ENCODE measurements at places on chromosomes 16 and 17. TPM values are rescaled to one million over a fixed set of nuclear protein-coding genes. Genes with fewer than 3 reads are reported as not detected.

DNA sequence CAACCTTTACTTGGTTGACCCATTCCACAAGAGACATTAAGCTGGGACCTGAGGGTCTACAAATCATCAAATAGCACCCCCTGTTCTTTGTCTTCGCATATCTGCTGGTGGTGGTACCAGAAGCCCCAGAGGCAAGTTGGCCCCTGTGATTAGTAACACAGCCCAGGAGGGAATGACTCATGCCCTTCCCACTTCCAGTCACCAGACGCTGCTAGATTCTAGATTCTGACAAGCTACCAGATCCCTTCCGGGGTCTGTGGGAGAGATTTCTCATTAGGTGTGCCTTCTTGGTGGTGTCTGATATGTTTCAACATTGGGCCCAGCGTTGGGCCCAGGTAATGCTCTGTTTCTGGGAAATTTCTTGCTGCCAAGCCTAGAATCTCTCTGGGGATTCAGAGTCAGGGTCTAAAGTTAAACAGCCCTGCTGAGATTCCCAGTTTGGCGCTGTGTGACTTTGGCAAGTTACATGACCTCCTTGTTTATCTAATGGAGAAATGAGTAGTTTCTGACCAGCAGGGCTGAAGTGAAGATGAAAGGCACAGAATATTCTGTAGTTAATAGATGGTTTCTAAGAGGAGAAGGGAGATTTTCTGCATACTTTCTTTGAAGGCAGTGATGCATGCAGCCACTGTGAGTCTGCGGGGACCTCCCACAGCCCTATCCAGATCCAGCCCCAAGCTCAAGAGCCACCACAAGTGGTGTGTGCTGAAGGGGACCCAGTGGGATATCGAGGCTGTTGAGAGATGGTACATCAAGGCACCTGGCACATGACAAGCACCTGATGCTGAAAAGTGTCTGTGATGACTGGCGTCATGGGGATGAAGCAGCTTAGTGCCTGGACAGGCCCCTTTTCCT, 3.9 kb downstream of the TRPV2 start:
- no peak for DNase-seq

DNA sequence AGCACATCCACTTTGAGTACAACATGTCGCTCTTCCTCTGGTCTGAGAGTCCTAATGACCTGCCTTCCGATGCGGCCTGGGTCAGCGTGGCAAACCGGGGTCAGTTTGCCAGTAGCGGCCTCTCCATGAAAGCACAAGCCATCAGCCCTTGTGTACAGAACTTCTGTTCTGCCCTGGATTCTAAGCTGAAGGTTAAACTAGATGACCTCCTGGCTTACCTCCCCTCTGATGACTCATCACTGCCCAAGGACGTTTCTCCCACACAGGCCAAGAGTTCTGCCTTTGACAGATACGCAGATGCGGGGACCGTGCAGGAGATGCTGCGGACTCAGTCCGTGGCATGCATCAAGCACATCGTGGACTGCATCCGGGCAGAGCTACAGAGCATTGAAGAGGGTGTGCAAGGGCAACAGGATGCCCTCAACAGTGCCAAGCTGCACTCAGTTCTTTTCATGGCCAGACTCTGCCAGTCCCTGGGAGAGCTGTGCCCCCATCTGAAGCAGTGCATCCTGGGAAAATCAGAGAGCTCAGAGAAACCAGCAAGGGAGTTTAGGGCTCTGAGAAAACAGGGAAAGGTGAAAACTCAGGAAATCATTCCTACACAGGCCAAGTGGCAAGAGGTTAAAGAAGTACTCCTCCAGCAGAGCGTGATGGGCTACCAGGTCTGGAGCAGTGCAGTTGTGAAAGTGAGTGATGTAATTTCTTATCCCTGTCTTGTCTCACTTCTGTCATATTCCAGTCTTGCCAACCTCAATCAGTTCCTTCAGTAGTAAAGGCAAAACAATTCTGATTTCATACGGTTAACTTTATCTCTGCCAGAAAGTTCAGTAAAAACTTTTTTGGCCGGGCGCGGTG, 8.6 kb downstream of the COG1 start:
- no peak for DNase-seq

- no peak for DNase-seq
Measured at GRCh38 chr16:78866521-78866920, 734.0 kb downstream of the MAF start.

DNA sequence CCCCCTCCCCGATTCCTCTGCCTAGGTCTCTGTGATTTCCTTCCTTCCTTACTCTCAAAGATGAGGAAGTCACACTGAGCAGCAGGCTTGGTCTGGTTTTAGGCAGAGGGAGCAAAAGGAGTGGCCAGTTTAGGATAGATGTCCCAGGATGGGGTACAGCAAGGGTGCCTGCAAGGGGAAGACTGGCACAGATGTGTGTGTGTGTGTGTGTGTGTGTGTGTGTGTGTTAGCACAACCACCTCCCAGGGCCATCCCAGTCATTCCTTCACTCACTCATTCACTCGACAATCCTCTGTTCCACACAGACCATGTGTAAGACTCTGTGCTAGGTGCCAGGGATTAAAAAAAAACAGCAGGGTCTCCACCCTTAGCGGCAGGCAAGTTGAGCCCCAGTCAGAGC, 35.9 kb downstream of the TMEM132E start:
- DNase-seq: no peak

GRCh38 chr17:4340914-4341615, 25.4 kb downstream of the UBE2G1 start:
- no peak for DNase-seq

DNA sequence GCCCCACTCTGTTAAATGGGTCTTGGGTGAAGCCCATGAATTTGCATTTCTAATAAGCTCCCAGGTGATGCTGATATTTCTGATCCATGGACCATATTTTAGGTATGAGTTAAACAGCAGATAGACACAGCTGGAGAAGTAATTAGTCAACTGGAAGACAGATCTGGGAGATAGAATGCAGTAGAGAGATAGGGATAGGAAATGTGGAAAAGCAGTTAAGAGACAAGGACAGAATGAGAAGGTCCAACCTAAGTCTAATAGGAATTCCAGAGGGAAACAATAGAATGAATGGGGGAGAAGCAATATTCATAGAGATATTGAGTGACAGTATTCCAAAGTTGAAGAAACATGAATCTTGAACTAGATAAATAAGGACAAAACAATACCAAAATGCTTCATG, 71.7 kb downstream of the GPRC5B start:
- no peak for DNase-seq

GRCh38 chr16:25411396-25412081, 153.9 kb upstream of the ZKSCAN2 start:
- DNase-seq: no peak

GRCh38 chr16:85180827-85181738, 68.8 kb upstream of the CIBAR2 start:
- DNase-seq: no peak

- DNase-seq: peak; percentile 8
Measured at GRCh38 chr17:68981288-68981687, 26.1 kb upstream of the ABCA8 start.

GRCh38 chr17:1087381-1088241, 90.7 kb downstream of the TIMM22 start:
- no peak for DNase-seq

- no peak for DNase-seq
Measured at GRCh38 chr16:2775131-2775716, 1.9 kb downstream of the ELOB start.

DNA sequence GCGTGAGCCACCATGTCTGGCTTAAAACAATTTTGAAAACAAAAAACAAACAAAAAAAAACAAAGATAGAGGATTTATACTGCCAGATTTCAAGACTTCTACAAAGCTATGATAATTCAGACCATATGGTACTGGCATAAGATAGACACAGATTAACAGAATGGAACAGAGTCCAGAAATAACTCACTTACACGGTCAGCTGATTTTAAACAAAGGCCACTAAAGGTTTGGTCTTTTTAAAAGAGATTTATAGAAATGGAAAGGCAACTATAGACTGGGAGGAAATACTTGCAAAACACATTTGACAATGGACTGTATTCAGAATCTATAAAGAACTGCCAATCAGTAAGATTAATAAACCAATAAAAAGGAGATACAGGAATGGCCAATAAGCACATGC, 48.6 kb upstream of the MNT start:
- DNase-seq: no peak

- DNase-seq: no peak
Measured at GRCh38 chr16:52074133-52074532, 472.8 kb downstream of the TOX3 start.

- DNase-seq: no peak
Measured at GRCh38 chr16:30567160-30567990, 4.1 kb downstream of the ZNF688 start.

- no peak for DNase-seq
Measured at GRCh38 chr16:77043076-77043475, 147.9 kb upstream of the MON1B start.

- no peak for DNase-seq
Measured at GRCh38 chr16:6009151-6009550, 911.6 kb upstream of the EEF2KMT start.

- DNase-seq: no peak
Measured at GRCh38 chr16:73000020-73000906, 47.7 kb downstream of the ZFHX3 start.

GRCh38 chr16:86931410-86931941, 353.1 kb downstream of the FOXL1 start:
- no peak for DNase-seq

DNA sequence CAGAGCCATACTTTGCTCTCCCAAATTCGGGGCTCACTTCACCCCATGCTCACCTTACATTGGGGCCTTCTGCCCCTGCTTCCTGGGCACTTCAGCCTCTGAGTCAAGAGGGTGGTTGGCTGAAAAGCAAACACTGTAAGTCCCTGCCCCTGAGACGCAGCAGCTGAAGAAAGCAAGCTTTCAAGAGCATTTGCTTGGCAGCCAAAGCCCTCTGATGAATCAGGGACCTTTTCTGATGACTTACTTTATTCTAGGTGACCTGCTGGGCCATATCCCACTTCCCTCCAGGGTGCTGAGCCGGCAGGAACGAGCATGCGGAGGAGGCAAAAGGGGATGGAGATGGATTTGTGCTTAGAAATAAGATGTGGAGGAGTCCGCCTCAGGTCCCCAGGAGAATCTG, 147.0 kb upstream of the TNRC6C start:
- no peak for DNase-seq

- no peak for DNase-seq
Measured at GRCh38 chr17:40338941-40339649, 25.4 kb downstream of the GJD3 start.

DNA sequence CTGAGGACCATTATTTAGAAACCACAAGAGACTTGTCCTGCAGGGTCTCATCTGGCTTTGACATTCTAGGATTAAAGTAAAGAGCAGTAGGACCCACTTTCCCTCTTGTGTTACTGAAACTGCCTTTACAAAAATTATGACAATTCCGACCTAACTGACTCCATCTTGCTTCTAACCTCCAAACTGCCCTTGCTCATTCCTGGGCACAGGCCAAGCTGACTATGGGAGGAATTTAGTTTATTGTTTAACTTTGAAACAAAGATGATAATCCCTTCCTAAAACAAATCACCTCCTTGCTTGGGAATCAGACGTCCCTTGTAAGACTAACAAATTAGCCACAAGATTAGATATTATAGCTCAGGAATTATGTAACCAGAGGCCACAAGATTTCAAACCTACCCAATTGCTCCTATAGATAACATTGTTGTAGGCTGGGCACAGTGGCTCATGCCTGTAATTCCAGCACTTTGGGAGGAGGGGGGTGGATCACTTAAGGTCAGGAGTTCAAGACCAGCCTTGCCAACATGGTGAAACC, 87.0 kb upstream of the FBXO47 start:
- no peak for DNase-seq

- DNase-seq: no peak
Measured at GRCh38 chr16:20866145-20866772, 33.9 kb downstream of the DCUN1D3 start.

- no peak for DNase-seq
Measured at GRCh38 chr17:50134206-50135110, 4.5 kb upstream of the SAMD14 start.

DNA sequence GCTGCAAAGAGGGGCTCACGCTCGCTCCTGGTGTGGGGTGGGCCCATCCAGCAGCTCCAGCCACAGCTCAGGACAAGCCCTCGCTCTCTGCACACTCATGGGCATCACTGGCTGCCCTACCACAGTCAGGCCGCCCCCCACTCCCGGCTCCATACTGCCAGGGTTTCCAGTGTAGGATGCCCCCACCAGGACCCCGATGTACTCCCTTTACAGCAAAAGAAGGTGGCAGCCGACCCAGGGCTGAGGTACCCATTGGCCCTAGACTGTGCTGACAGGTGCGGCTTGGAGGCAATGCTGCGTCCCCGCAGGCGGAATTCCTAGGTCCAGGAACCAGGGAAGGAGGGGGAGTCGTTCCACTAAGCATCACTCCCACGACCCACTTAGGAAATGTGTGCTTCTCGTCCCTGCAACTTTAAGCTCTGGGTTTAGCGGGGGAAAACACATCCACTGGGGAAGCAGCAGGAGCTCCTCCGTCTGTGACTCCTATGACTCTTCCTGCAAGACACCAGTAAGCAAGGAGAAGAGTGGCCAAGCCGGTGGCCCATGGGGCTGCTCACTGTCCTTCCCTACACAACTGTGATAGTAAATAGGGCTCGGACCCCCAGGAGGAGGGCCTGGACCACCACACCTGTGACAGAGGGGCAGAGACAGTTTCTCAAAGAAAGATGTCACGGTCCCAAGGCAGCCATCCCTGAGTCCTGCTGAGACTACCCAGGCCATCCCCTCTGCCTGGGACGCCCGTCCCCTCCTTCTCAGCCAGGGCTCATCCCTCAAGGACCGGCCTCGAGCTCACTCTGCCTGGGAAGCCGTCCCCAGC, 13.1 kb downstream of the CORO7 start:
- no peak for DNase-seq

GRCh38 chr17:71208111-71208704, 912.6 kb upstream of the SOX9 start:
- DNase-seq: no peak

DNA sequence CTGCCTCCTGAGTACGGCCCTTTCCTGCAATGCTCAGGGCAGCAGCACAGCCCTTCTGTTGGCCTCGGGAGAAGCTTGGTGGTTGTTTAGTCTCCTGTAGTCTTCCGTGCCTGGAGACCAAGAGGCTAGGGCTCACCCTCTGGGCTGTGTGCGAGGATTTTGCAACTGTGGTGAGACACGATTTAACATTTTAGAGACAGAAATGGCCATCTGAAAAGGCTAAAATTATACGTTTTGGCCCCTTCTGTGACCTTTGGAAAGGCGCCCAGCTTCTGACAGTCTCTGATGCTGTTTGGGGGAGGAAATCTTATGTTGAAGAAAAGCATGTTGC, 33.1 kb downstream of the FOXL1 start:
- no peak for DNase-seq

CD300E gene
- 0.16 TPM for total RNA-seq

MYLK3 gene
- 0.78 TPM for total RNA-seq

FGF11 gene
- total RNA-seq: 18.2 TPM

GALR2 gene
- total RNA-seq: not detected

GPR179 gene
- 0.31 TPM for total RNA-seq

NUFIP2 gene
- 57.2 TPM for total RNA-seq

C1QL1 gene
- total RNA-seq: 4.1 TPM

DNAI2 gene
- not detected for total RNA-seq

NPIPB5 gene
- total RNA-seq: 99.7 TPM

ICAM2 gene
- total RNA-seq: 8.4 TPM

MYCBPAP gene
- 2.0 TPM for total RNA-seq

PYDC1 gene
- 0.78 TPM for total RNA-seq

TOM1L1 gene
- total RNA-seq: 7.8 TPM

SPNS3 gene
- 0.47 TPM for total RNA-seq

TCAP gene
- total RNA-seq: 0.47 TPM
